ENCODE measurements at places on chromosomes 1 and 21.
A peak's percentile ranks its signal among the peaks of the same experiment; 100 is the strongest.

DNA sequence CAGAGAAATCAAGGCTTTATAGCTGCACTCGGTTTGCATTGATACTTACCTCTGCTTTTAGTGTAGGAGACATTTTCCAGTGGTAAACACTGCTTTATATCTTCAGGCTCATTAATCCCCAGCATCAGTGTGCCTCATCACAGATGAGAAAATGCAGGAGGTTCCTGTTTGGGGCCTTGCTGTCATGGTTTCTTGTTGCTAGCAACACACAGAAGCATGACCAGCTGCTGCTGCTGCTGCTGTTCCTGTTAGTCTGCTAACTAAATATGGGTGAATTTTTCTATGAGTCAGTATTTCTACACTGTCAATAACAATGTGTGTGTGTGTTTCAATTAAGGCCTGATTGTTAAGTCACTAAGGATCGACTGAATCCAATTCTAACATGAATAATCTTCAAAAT lies 85.8 kb upstream of the RGS1 start:
- DNase-seq, result peak; percentile 85

DNA sequence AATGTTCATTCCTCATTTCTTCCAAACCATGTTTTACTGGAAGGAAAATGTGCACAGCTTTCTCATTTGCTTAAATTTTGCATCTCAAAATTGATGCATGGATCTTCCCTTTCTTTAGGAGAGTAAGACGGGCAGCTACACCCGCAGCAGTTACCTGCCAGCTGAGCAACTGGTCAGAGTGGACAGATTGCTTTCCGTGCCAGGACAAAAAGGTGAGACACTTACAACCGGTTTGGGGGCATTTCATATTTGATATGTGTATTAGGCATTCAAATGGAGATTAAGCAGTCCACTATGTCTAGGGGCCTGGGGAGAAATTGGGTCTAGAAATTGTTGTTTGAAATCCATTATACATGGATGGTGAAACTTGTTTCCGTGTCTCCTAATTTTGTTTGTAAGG lies 12.9 kb downstream of the C8A start:
- DNase-seq, result no peak

DNA sequence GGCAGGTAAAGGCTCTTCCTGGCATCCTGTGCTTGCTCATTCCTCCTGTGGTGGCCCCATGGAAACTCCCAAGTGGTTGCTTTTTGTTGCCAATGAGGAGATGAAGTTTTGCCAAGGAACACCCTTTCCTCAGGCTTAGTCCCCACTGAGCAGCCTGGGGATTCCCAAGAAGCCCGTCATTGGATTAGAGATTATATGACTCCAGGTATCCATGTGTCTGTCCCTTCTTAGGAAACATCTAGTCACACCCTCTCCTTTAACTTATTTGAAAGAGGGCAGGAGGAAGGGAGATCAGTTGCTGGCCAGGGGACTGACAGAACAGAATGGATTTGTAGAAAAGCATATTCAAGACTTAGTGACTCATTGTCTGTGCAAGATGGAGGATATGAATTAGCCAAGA lies 3.8 kb upstream of the LCE3A start:
- no peak for DNase-seq

DNA sequence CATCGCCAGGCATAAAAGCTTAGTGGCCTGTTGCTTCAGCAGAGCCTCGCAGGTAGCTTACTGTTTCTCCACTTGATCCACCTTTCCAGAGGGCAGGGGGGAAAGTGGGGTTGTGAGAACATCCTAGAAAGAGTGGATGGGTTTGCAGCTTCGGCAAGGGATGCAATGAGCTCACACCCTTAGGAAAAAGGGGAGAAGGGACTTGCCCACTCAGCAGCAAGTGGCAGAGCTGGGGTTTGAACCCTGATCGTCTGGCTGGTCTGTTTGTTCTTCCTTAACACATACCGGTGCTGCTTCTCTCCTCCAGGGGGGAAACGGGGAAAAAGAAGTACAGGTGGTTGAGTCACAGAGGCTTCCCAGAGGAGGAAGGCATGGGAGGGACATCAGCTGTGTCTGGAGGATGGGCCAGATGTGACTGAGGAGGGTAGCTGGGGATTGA lies 1.0 kb downstream of the TMEM201 start:
- peak; percentile 35 for DNase-seq

- DNase-seq, result peak; percentile 47
These were observed 338.2 kb downstream of the KIF26B start for GRCh38 chr1:245493029-245493428.

DNA sequence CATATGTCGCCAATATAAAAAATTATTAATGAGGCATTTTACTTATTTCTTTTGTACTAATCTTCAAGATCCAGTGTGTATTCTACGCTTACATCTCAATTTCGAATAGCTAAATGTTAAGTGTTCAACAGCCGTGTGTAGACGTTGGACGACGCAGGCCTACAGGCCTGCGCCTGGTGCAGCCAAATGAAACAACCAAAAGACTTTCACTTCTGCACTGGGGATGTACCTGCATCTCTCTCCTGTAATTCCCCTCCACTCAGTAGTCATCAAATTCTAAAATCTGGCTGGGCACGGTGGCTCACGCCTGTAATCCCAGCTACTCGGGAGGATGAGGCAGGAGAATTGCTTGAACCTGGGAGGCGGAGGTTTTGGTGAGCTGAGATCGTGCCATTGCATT lies 76.8 kb upstream of the HNRNPU start:
- no peak for DNase-seq

DNA sequence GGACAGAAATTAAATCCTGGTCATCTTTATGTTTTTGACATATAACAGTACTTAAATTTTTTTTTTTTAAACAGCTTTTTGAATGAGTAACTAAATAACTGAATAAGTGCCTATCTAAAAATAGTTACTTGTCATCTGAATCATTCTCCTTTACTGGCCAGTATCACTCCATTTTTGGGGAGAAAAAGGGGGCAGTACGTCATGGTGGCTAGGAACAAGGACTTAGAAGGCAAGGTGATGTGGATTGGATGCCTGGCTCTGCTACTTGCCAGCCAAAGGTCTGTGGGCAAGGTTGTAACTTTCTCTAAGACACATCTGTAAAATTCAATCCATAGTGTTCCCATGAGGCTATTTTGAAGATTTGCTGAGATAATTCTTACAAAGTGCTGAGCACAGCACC lies 220.4 kb upstream of the DEPDC1 start:
- no peak for DNase-seq

DNA sequence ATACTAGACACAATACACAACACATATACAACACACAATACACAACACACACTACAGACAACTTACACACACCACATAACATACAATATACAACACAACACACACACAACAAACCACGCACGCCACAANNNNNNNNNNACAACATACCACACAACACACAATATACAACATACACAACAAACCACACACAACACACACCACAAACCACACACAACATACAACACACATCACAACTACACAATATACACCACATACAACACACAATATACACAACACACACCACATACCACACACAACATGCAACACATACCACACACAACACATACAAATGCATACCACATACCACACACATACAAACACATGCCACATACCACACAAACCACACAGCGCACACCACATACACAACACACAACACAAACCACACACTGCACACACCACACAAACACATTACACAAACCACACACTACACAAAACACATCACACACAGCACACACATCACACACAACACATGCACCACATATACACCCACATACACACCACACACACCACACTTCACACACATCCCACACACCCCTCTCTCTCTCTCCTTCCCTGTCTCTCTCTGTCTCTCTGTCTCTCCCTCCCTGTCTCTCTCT lies 108.3 kb downstream of the ETS2 start:
- DNase-seq, result no peak

DNA sequence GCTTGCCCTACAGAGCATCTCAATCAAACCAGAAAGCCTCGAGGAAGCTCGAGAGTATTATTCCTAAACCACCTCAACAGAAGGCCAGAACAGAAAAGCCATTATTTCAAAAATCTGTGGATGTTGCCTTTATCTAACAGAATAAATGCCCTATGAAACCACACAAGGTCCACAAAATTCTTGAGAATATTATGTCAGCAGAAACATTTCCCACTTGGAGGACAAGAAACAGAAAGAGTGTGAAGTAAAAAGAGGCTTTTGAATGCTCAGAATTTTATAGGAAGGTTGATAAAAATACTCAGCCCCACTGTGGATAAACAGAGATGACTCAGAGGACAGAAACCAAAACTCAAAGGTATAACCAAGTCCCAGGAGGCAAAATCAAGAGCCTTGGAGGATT lies 146.4 kb upstream of the LRRC7 start:
- no peak for DNase-seq

DNA sequence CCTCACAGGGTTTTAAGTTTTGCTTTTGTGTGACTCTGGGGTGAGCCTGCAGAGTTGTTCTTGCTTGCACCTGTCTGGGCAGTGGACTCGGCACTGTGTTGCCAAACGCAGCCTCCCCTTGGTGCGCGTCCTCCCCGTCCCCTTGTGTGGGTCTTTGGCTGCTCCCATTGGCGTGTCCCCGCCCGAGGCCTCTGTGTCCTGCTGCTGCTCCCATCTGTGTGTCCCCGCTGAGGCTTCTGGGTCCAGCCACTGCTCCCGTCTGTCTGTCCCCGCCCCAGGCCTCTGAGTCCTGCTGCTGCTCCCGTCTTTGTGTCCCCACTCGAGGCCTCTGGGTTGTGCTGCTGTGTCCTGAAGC lies 62.8 kb downstream of the PCNT start:
- DNase-seq, result no peak

GRCh38 chr1:174713796-174714195 lies 266.0 kb downstream of the GPR52 start:
- DNase-seq, result no peak

DNA sequence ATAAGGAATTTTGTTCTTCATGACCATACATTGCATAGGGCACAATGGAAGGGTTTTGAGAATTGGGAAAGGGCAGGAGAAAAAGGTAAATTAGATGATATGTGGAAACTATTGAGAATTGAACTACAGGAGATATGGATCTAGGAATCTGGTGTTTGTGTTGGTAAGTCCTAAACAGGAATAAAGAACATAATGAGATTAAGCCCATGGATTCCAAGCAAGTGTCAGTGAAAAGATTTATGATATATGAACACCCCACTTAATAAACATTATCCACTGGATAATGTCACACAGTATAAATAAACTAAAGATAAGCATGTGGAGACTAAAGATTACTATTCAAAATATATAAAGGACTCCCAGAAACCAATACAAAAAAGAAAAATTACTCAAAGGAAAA lies 98.2 kb downstream of the TNFSF18 start:
- peak; percentile 39 for DNase-seq

- peak; percentile 82 for DNase-seq
These were observed 5.9 kb downstream of the CLCA2 start for GRCh38 chr1:86429835-86430234.

DNA sequence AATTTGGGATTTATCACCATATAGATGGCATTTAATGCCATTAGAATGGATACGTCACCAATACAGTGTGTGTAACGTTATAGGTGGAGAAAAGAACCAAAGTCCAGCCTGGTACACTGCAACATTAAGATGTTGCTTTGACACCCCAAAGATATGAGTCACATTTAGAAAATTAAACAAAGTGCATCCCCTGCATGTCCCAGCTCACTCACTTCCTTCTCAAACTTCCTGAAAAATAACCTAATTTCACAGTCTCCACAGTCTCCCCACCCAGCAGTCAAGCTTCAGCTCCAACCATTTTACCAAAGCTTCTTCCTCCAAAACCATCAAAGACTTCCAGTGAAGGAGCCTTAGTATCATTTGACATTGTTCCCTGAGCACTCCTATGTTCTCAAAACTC lies 111.9 kb downstream of the OMA1 start:
- peak; percentile 19 for DNase-seq

GRCh38 chr1:104761961-104762570 lies 1012.4 kb downstream of the AMY1C start:
- no peak for DNase-seq

GRCh38 chr1:157001304-157001703 lies 44.2 kb downstream of the ARHGEF11 start:
- no peak for DNase-seq

GRCh38 chr1:101108111-101108500 lies 82.5 kb upstream of the DPH5 start:
- no peak for DNase-seq

DNA sequence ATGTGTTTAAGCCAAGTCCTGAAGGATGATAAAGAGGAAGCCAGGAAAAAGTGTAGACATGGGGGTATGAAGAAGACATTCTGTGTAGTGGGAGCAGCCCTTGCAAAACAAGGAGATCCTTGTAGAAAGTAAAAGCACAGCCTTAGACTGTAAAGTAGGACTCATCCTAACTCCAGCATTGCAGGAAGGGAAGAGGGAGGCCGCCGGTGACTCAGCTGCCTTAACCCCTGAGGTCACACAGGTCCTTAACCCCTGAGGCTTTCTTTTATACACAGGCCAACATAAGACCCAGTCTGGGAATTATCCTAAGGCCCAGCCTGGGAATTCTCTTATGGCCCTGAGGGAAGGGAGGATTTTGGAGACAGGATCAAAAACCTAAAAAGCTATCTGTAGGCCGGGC lies 18.0 kb downstream of the PGM1 start:
- DNase-seq, result no peak

- no peak for DNase-seq
These were observed 20.3 kb downstream of the TTC13 start for GRCh38 chr1:230958370-230958769.

DNA sequence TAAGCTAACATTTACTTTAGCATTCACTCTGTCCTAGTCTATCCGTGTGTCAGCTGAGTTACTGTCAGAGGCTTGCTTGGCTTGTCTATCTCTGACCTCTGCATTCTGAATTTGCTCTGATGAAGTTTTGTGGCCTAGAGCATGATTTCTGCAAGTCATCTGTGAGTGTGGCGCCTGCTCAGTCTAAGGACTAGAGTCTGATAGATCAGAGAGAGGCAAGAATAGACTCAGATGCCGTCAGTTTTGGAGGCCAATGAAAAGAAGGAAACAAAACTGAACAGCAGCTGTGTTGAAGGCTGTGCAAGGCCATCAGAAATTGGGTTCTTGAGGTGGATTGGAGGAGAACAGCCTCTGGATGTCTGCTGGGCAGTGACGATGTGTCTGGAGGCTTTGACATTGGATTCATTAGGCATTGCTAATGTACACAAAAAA lies 573.1 kb downstream of the USP25 start:
- DNase-seq, result no peak

- no peak for DNase-seq
These were observed 144.7 kb upstream of the SPATA6 start for GRCh38 chr1:48616710-48617109.

DNA sequence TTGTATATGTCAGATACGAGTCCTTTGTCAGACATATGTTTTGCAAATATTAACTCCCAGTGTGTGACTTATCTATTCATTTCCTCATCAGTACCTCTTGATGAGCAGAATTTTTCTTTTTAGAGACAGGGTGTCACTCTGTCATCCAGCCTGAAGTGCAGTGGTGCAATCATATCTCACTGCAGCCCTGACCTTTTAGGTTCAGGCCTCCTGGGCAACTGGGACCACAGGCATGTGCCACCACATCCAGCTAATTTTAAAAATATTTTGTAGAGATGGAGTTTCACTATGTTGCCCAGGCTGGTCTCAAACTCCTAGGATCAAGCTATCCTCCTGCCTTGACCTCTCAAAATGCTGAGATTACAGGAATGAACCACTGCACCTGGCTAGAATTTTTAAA lies 93.0 kb downstream of the HLCS start:
- no peak for DNase-seq

- no peak for DNase-seq
These were observed 79.7 kb downstream of the CACHD1 start for GRCh38 chr1:64549464-64550239.

GRCh38 chr1:40256401-40257084 lies 1.5 kb upstream of the ZMPSTE24 start:
- no peak for DNase-seq

GRCh38 chr21:27772816-27773215 lies 805.9 kb upstream of the ADAMTS5 start:
- no peak for DNase-seq
